ENCODE measurements at places on chromosomes 4 and X.
A peak's percentile ranks its signal among the peaks of the same experiment; 100 is the strongest.

DNA sequence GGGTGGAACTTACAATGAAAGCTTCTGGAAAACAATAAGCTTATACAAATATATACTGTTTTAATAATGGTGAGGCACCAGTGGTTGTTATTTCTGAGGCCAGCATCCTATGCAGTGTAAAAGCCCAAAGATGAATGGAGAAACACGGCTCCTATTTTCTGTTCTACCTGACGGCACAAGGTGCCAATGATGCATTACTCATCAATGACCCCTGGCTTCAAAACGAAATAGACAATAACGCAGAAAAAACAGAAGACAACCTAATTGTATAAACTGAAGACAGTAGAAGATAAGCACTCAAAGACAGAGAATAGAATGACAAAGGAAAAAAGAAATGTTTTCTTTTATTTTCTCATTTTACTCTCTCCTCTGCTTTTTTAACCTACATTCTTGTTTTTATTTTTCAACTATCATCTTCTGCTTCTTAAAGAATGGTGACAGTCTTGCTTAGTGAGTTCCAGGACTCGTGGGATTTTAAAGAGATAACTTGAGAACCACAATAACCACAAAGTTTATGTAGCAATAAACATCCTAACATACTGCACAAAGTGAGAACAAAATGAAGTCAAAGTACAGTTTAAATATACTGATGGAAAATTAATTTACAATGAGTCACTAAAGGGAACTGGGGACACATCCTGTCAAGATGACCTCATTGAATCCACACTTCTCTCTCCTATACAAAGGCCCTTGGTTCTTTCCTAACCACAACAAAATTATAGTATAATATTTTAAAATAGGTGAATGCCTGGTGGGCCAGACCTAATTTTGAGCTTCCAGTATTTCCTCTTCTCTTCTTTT is 169.8 kb downstream of the BTC start:
- no peak for DNase-seq

DNA sequence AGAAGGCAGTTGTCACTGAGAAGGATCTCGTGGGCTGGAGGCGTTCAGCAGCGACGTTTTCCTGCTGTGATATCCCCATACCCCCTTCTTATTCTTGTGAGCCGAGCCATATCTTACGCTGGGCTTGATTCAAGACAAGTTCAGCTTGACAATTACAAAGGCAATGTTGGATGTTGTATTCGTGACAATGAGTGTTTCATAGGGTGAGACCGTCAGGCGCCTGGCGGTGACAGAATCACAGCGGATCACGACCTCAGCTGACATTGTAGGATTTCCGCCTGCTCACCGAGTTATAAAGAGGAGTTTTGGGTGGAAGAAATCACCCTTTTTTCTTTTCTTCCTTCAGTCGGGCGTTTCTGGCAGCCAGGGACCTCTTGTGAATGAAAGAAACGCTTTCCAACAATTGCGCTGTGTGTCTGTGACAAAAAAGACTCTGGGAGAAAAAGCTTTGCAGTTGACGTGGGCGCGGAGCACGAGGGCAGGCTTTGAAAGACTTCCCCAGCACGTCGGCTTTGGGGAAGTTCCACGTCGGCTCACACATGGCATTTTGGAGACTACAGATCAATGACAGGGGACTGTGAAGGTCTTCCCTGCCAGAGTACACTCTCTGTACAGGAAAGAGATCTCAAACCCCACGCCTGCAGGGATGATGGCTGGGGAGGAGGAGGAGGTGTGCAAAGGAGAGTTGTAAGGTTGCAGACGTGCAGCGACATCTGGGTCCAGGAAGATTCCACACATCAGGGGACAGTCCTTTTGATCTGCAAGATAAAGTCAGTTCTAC is 135.4 kb downstream of the CRLF2 start:
- DNase-seq, result no peak

- DNase-seq, result no peak
Observed at GRCh38 chrX:698206-698605, 67.6 kb downstream of the SHOX start.

GRCh38 chr4:124262211-124263179 is 450.0 kb downstream of the ANKRD50 start:
- DNase-seq, result peak; percentile 40

GRCh38 chrX:48890934-48891401 is 6.6 kb downstream of the TIMM17B start:
- DNase-seq, result peak; percentile 34

DNA sequence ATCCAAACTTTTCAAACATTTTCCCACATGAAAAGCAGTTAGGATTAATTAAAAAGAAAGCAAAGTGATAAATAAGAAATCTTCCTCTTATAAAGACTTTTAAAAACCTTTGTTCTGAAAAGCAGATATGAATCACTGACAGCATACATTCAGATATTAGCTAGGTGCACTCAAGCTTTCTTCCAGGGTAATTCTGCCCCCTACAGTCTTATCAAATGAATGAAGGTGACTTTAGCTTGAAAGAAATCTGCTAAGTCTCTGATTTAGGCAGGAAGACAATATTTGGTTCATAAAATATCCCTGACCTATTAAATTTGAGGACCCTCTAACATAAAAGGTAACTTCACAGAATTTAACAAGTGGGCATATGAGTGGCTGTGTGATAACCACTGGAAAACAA is 209.1 kb upstream of the FAM47A start:
- no peak for DNase-seq

GRCh38 chrX:133544115-133544514 is 128.8 kb upstream of the GPC4 start:
- DNase-seq, result no peak

DNA sequence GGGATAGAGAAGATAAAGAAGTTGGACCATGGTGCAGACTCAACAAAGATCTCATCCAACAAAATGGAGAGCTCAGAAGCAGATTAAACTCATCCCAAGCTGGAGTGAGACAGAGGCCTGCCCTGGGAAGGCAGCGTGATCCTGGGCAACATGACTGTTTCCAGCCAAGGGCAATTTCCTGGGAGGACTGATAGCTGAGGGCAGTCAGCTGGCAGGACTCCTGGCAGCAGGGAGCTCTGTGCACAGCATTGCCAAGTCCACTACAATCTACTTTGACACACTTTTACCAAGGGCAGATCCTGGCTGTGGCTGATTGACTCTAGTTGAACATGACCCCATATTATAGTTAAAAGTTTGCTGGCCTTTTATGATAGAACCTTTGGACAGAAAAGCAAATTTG is 357.3 kb upstream of the RASGEF1B start:
- no peak for DNase-seq

GRCh38 chr4:14977830-14978229 is 24.5 kb upstream of the CPEB2 start:
- DNase-seq, result no peak

DNA sequence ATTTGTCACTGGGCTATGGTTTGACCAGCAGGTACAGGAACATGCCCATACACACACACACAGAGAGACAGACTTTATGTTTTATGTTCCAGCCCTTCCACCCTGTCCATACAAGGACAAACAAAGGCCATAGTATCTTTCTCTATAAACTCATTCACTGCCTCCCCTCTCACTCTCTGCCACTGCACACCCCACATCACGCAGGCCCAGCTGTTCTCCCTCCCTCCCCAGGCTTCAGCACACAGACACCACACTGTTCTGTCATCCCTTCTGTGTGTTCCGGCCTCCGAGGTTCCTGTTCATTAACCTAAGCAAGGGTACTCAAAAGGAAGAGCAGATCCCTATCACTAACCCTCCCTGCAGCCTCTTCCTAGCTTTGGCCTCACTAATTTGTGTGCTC is 17.8 kb downstream of the LAS1L start:
- DNase-seq, result no peak

DNA sequence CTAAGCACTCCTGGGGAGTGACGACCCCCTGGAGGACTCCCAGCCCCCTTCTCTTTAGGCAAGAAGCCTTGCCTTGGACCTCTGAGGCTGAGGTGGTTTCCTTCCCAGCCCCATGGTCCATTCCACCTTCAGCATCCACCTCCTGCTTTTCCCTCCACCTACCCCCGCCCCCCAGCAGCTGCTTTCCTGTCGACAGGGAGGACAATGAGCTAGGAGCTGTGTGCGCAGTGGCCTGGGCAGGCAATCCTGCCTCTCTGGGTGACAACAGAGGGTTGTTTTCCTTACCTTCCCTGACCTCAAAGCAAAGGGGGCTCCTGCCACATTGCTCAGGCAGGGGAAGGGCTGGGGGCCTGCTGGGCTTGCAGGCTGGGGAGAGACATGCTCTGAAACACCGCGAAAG is 123.5 kb downstream of the BCOR start:
- DNase-seq, result no peak

- no peak for DNase-seq
Observed at GRCh38 chrX:40465735-40466551, 114.8 kb upstream of the ATP6AP2 start.

GRCh38 chrX:7318661-7319060 is 170.7 kb upstream of the PUDP start:
- DNase-seq, result no peak

DNA sequence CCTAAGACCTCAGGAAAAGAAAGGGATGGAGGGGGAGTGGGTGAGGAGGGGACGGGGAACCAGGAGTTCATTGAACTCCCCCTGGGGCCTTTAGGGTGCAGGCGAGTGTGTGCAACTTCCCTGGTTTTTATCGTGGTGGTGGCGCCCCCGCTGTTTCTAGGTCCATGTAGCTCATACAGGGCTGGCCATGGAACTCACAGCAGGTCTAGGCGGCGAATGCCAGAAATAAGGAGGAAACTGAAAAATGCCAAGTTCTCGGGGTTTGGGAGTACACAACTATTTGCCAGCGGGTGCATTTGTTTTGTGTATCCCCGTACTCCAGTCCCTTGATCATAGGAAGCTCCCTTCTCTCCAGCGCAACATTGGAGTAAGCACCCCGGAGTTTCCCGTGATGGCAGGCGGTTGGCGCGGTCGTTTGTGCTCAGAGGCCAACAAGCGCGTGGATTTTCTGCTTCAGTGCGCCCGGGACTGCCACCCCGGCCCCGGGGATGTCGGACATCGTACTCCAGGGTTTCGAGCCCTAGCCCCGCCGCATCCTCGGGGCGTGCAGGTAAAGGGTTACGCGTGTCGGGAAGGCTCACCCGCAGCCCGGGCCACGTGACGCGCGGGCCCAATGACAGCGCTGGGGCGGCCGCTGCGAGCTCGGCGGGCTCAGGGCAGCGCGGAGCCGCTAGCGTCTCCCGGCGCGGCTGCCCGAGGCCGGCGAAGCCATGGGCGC is 208.9 kb downstream of the NWD2 start:
- DNase-seq, result peak; percentile 62

GRCh38 chr4:138035781-138036258 is 206.3 kb downstream of the SLC7A11 start:
- no peak for DNase-seq
